ENCODE measurements at places on chromosomes 5 and 9. TPM values are rescaled to one million over a fixed set of nuclear protein-coding genes. Genes with fewer than 3 reads are reported as not detected.

GRCh38 chr5:160092514-160092913 is 26.7 kb downstream of the PWWP2A start:
- H3K4me3 ChIP-seq = no peak overlapping the region
- DNase-seq = no peak
- H3K27me3 ChIP-seq = no peaks in the 10 kb centered on the region
- H3K36me3 ChIP-seq = peaks cover 24% of the 10 kb centered on the region

Gene MPDZ
- 61.5 TPM for total RNA-seq

Gene OSMR
- 13.8 TPM for total RNA-seq

GRCh38 chr9:20250791-20251190 is 371.5 kb downstream of the MLLT3 start:
- no peaks in the 10 kb centered on the region for H3K4me1 ChIP-seq
- no peak overlapping the region for H3K4me3 ChIP-seq
- no peaks in the 10 kb centered on the region for H3K27me3 ChIP-seq
- DNase-seq = no peak

GRCh38 chr5:88555674-88556073 is 287.0 kb upstream of the TMEM161B start:
- H3K4me1 ChIP-seq = no peaks in the 10 kb centered on the region
- H3K27me3 ChIP-seq = no peaks in the 10 kb centered on the region
- no peak overlapping the region for H3K4me3 ChIP-seq
- no peak for DNase-seq
- H3K27ac ChIP-seq = no peak overlapping the region

- H3K4me1 ChIP-seq = peaks cover 18% of the 10 kb centered on the region
- peak; percentile 64 for DNase-seq
Observed at GRCh38 chr5:142012186-142012785, 541 bp downstream of the GNPDA1 start.

- H3K27me3 ChIP-seq = no peaks in the 10 kb centered on the region
- no peaks in the 10 kb centered on the region for H3K4me1 ChIP-seq
- no peak overlapping the region for H3K27ac ChIP-seq
- DNase-seq = no peak
- H3K36me3 ChIP-seq = no peaks in the 10 kb centered on the region
- H3K4me3 ChIP-seq = no peak overlapping the region
Observed at GRCh38 chr5:131957721-131958441, 12.4 kb upstream of the MEIKIN start.
